Activated naive CD4-positive, alpha-beta T cell (primary cell): ENCODE measurements at places on chromosomes 11 and 22.

DNA sequence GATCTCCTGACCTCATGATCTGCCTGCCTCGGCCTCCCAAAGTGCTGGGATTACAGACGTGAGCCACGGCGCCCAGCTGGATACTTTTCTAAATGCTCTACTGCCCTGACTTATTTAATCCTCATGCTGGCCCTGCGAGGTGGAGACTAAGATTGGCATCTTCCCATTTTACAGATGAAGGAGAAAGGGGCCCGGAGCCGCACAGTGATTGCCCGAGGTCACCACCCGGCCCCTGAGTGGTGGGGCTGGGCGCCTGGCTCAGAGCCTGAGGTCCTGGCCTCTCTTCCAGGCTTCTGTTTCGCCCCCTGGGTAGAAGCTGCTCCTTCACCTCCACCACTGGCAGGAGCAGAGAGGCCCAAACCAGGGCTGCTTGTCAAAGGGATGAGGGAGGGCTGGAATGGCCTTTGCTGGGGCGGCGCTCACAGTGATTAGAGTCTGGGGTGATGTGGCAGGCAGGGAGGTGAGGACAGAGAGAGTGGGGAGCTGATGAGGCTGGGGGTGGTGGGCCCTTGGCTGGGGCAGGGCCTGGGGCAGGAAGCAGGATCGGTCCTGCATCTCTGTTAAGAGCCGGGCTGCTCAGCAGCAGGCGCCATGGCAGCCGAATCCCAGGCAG, 15.4 kb upstream of the MPPED1 start:
- no peak for DNase-seq

GRCh38 chr11:88704485-88704884, 361.3 kb downstream of the GRM5 start:
- DNase-seq, result no peak

DNA sequence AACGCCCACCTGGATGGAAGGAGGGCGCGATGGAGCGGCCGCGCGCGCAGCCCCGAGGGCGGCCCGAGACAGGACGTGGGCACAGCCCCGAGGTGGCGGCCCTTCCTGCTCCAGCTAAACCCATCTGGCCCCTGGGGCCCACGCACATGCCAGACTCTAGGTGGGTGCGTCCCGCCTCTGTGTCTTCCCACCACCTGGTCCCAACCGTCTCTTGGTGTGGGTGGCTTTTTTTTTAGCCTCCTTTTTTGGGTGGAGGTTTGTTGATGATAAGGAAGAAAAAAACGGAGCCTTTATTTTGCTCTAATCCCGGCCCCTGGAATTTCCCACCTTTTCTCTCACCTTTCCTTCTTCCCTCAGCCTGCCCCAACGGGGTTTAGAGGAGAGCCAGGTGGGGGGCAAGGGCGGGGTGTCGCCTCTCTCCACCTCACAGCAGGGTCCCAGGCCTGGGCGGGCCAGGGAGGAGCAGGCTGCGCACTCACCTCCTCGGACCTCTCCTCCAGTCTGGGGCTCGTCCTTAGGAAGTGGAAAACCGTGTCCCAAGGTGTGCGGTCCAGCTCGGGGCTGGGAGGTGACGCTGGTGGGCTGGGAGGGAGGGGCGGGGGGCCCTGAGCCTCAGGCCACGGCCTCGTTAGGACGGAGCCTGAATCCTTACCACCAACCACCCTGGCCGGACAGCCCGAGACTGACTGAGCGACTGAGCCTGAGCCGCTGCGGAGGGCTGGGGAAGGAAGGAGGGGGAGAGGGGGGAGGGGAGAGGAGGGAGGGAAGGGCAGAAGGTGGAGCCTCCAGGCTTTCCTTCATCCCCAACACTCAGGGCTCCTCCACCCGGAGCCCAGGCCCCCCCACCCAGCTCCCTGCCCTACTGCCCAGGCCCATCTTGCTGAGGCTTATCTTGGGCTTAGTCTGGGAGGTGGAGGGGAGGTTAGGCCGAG, at the start of gene SOX10:
Gene SOX10, minus strand, starts transcription at position 696 of the 932 bp plus-strand sequence. CDS start 771 bp downstream, outside the sequence.
- DNase-seq, result no peak

GRCh38 chr11:65826984-65827735, 6.6 kb upstream of the SNX32 start:
- no peak for DNase-seq

GRCh38 chr11:17005646-17006045, 8.6 kb downstream of the PLEKHA7 start:
- no peak for DNase-seq

DNA sequence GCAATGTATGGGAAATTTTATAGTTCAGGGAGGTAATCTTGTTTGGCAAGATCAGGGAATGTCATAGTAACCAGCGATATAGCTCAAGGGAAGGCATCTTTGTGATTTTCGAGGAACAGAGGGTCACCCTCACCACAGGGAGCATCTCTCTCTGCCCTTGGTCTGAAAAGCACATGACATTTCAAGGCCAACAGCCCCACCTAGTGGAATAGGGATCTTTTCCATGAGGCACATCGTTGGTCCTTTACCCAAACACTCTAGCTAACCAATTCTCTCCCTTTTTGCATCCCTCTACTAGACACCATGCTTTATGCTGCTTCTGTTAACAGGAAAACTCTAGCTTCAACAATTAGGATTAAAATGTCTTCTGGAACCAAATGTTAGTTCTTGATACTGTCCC, 179.0 kb downstream of the GRM5 start:
- DNase-seq, result no peak

GRCh38 chr22:49880281-49880680, 26.6 kb downstream of the ZBED4 start:
- DNase-seq, result no peak

- DNase-seq, result no peak
These were observed 15.0 kb downstream of the VWCE start for GRCh38 chr11:61279934-61280659.

DNA sequence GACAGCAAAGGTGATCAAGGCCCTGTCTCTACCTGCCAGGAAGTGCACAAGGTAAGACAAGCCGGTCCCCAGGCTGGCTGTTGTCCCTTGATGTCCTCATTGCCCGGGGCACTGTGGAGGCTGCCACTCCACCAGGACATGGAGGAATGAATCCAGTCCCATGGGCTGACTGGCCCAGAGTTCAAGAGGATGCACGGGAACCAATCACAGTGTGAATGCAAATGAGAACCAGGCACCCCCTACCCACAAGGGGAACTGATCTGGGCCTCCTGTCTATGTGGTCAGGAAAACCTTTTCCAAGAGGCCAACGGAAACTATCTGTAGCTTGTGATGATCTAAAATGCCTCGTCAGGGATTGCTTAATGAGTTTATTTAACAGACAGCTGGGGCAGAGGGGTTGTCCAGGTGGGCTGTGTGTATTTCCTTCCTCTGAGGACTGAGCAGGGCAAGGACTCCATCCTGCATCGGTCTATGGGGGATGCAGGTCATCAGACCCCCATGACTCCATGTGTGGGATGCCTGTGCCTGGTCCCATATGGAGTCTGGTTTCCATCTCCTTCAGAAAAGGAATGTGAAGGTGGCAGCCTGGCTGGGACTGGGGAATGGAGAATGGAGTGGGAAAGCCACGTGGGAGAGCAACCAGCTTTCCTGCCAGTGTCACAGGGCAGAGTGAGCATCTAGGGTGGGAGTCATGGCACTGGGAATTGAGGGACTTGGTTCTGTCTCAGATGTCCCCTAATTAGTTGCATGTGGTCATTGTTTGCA, 60.5 kb downstream of the CD82 start:
- DNase-seq, result no peak

GRCh38 chr11:42762348-42762747, 549.4 kb upstream of the API5 start:
- no peak for DNase-seq

DNA sequence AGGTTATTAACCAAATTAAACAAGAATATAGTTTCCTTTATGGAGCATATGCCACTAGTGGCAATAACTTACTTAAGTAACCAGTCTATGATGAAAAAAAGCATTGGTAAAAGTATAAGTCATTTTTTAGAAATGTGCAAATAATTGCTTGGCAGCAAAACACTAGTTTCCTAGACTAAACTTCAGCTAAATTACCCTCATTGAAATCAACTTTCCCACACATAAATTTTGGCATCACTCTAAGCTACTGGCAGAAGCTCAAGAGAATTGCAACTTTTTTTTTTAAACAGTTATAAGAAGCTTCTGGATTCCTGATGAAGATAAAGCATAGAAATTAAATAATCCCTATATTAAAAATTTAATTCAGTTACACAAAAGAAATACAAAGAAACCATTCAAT, 12.5 kb downstream of the CCDC34 start:
- DNase-seq, result no peak
